ENCODE measurements at places on chromosomes 5 and 9. TPM values are rescaled to one million over a fixed set of nuclear protein-coding genes. Genes with fewer than 3 reads are reported as not detected.

- peak overlapping the region; percentile 78 for H3K4me3 ChIP-seq
- H3K27me3 ChIP-seq = no peaks in the 10 kb centered on the region
- DNase-seq = peak; percentile 30
- H3K27ac ChIP-seq = peak overlapping the region; percentile 45
- H3K36me3 ChIP-seq = no peaks in the 10 kb centered on the region
Observed at GRCh38 chr9:20683351-20684034, 566 bp upstream of the FOCAD start.

DNA sequence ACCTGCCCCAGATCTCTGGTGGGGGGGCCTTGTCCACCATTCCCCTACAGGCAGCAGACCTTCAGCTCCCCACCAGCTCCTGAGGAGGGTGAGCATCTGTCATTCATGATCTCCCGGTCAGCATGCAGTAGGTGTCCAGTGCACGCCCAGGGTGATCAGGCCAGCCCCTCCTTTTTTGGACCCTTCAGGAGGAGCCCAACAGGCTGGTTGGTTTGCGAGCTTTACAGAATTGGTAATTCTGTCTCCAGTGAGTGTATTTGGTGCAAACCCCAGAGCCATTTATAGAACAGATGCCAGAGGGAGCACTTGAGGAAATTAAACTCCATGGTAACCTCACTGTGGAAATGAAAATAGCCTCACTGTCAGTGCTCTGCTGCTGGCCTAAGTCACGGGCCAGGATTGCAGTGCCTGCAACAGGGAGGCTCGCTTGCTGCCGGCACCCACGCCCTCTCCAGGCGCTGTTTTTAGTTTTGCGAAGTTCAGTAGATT is 23.4 kb downstream of the WNK2 start:
- H3K27me3 ChIP-seq = no peaks in the 10 kb centered on the region
- no peak overlapping the region for H3K27ac ChIP-seq
- no peak overlapping the region for H3K4me3 ChIP-seq
- peaks cover 3% of the 10 kb centered on the region for H3K4me1 ChIP-seq
- DNase-seq = peak; percentile 83
- no peaks in the 10 kb centered on the region for H3K36me3 ChIP-seq

The PFN3 gene
- total RNA-seq = not detected

DNA sequence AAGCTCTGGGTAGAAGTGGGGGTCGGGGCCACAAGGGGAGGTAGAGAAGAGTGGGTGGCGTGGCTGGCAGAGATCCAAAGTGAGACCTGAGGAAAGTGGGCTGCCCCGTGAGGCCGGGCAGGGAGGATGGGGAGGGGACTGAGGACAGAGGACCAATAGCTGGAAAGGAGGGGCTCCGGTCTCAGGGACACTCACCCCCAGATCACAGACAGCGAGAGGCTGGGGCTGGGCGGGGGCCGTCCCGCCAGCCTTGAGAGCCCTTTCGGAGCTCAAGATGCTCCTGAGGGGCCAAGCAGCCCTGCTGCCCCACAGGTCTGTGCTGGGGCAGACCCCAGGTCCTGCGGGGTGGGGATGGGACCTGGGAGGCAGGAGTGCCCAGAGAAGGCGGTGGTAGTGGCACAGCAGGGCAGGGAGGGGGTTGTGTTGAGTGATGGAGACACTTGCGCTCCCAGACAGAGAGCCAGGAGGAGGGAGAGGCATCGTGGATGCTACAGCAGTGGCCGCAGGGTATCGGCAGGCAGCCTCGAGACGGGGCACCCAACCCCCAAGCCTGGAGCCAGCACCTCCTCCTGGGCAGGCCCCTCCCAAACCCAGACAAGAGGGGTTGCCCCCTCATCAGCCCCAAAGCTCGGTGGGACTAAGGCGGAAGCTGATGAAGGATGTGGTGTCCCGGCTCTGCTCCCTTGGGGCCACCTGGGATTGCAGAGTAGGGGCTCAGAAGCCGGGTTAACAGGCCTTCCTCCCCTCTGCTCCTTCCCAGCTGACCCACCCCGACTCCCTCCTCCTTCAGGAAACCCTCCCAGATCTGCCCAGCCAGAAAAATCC is 3.4 kb downstream of the SARDH start:
- no peaks in the 10 kb centered on the region for H3K4me1 ChIP-seq
- no peak for DNase-seq
- H3K27me3 ChIP-seq = no peaks in the 10 kb centered on the region
- no peak overlapping the region for H3K27ac ChIP-seq
- no peaks in the 10 kb centered on the region for H3K36me3 ChIP-seq

- no peak overlapping the region for H3K4me3 ChIP-seq
- no peaks in the 10 kb centered on the region for H3K4me1 ChIP-seq
- H3K27me3 ChIP-seq = no peaks in the 10 kb centered on the region
- no peaks in the 10 kb centered on the region for H3K36me3 ChIP-seq
- DNase-seq = no peak
Observed at GRCh38 chr5:152188251-152188650, 216.8 kb downstream of the NMUR2 start.

The PALM2AKAP2 gene
- 10.6 TPM for total RNA-seq

The MLANA gene
- not detected for total RNA-seq

- H3K4me3 ChIP-seq = no peak overlapping the region
- DNase-seq = no peak
- H3K4me1 ChIP-seq = no peaks in the 10 kb centered on the region
- no peaks in the 10 kb centered on the region for H3K36me3 ChIP-seq
Observed at GRCh38 chr9:132808645-132809044, 69.4 kb downstream of the AK8 start.

GRCh38 chr5:55101556-55102276 is 730 bp upstream of the GZMA start:
- no peaks in the 10 kb centered on the region for H3K27me3 ChIP-seq
- DNase-seq = no peak

- no peak for DNase-seq
- no peaks in the 10 kb centered on the region for H3K4me1 ChIP-seq
- H3K27ac ChIP-seq = no peak overlapping the region
- H3K4me3 ChIP-seq = no peak overlapping the region
- peaks cover 16% of the 10 kb centered on the region for H3K36me3 ChIP-seq
Observed at GRCh38 chr9:2181792-2182191, 166.6 kb downstream of the SMARCA2 start.

- H3K4me3 ChIP-seq = no peak overlapping the region
- H3K27ac ChIP-seq = no peak overlapping the region
- H3K36me3 ChIP-seq = no peaks in the 10 kb centered on the region
- DNase-seq = no peak
Observed at GRCh38 chr5:91177639-91178038, 205.5 kb downstream of the ARRDC3 start.

- no peaks in the 10 kb centered on the region for H3K4me1 ChIP-seq
- no peaks in the 10 kb centered on the region for H3K36me3 ChIP-seq
- peaks cover 7% of the 10 kb centered on the region for H3K27me3 ChIP-seq
Observed at GRCh38 chr5:135514116-135514515, 21.6 kb downstream of the NEUROG1 start.

The TOR2A gene
- total RNA-seq = 12.7 TPM

DNA sequence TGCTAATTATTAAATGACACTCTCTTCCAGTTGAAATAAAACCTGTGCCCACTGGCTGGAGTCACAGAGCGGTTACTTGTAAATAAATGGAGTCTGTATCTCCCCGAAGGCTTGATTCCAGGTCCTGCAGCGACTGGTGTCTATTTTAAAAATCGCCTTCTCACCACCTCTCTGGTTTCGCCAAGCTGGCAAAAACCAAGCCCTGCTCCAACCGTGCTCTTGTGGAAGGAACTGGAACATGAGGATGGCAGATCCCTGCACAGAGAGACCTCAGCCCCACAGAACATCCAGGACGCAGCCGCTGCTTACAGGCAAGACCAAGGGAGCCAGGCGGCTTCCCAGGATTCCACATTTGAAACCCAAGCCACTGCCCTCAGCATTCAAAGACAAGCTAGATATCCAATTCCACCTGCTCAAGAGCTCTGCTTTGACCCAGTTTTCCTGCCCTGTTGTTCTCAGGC is 15.0 kb downstream of the SEMA4D start:
- peak; percentile 70 for DNase-seq
- H3K27ac ChIP-seq = peak overlapping the region; percentile 11
- peaks cover 11% of the 10 kb centered on the region for H3K4me1 ChIP-seq
- no peaks in the 10 kb centered on the region for H3K27me3 ChIP-seq
- H3K4me3 ChIP-seq = no peak overlapping the region

GRCh38 chr9:26172301-26172700 is 494.1 kb upstream of the TUSC1 start:
- no peaks in the 10 kb centered on the region for H3K27me3 ChIP-seq
- no peak overlapping the region for H3K4me3 ChIP-seq
- no peaks in the 10 kb centered on the region for H3K36me3 ChIP-seq
- H3K27ac ChIP-seq = no peak overlapping the region
- no peaks in the 10 kb centered on the region for H3K4me1 ChIP-seq

Measured in kidney (tissue), 22 donors.